Hypothalamus (tissue), 51 donors: ENCODE measurements at places on chromosomes 16 and 17.

DNA sequence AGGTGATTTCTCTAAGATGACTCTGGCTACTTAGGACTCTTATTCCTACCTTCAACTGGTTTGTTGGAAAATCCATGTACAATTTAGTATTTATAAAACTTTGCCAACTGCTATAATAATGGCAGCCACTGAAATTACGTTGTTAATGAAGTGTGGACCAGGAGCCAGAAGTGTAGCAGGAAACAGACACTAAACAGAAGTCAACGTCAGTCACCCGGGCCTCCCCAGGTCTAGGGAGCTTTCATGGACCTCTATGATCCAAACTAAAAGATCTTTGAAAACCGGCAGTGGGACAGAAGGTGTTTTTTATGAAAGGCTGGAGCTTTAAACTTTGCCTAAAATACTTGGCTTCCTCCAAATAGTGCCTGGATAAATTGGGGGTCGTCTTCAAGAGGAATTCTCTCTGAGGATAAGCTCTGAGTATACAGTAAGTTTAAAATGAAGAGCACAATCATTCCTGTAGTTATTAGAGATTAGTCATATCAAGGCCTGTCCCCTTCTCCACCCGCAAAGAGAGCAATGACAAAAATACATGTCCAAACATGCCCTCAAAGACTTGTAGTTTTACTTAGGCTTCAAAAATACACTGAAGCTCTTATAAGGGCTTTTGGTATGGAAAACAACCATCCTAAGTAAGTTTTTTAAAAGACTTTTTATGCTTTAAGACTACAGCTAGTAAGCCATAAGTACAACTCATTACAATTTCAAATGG, 34.6 kb downstream of the DCUN1D3 start:
- DNase-seq, result no peak

- no peak for DNase-seq
Measured at GRCh38 chr16:27332105-27332504, 18.3 kb downstream of the IL4R start.

DNA sequence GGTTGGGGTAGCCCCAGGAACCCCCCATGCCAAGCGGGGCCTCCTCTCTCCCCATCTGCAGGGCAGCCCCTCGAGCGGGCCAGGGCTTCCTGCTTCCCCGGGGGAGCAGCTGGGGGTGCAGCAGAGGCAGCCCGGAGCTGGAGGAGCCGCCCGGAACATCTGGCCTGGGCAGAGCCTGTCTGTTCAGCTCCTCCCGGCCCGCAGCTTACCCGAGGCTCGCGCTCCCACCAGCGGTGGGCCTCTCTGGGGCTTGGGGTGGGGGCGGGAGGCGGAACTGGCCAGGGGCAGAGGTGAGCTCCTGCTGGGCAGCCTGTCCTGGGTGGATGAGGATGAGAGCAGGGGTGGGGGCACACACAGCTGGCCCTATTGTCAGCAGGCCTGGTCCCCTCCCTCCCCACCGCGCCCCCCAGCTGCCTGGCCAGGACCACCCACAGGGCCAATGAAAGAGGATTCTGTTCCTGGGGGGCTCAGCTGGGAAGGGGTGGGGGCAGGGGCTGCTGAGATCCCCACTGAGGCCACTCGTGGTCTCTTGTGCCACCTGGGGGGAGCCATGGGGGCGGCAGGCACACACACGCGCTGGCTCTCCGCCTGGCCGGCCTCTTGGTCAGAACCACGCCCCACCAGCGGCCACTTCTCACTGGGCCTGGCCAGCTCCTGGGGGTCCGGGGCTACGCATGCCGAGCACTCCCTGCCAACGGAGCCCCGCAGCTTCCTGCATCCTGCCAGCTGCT, 34.7 kb downstream of the BAHCC1 start:
- peak; percentile 38 for DNase-seq

- DNase-seq, result no peak
Measured at GRCh38 chr17:4721203-4722135, 9.8 kb upstream of the MED11 start.

DNA sequence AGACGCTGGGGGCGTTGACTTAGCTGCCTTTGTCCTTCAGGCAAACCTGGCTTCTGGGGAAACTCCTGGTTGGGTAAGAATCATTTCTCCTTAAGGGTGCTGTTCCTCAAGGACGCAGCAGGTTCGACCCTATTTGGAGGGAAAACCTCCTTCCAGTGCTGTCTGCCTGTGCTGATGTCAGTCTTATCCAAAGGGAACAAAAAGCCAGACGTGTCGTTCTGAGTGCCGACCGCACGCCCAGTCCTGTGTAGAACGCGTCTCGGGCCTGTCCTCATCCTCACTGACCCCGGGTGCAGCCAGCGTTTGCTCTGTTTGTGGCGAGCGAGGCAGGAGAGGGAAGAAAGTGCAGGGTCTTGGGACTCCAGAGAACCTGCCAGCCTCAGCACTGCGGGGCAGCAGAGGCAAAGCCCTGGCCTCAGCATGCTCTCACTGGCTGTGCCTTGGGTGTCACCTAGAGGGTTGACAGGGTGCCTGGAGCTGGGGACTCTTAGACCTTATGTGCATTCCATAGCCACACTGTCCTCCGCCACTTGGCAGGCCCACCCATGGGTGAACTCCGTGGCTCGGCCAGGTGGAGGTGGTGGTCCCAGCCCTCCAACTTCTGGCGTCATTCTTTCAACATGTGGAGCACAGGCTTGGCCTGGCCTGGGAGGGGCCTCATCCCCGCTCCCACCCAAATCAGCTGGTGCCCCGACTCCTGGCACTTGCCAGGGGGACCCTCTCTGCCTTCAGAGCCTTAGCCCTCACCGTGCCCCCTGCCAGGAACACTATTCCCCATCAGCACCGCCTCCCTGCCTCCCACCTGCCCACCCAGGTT, 6.0 kb downstream of the SNN start:
- DNase-seq, result no peak

DNA sequence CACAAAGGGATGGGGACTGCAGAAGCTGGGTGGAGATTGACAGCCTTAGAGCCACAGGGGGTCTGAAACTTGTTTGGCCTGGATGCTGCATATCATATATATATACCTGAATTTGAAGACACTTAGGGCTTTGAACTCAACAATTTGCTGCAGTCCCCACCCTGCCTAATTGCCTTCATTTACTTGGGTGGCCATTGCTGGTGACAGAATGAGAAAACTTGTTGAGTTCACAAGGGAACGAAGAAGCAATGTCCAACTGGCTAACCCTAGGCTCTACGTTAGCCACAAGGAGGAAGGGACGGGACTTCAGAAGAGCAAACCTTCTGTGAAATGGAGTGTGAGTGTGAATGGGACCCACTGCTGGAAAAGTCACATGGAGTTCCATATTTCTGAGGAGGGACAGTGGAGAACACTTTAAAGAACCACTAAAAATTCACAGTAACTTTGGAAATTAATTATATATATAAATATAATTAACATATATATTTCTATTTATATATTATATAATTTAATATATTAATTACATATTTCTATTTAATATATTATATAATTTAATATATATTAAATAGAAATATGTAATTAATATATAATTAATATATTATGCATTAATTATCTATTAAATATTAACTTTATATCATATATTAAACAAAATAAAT, 215.3 kb upstream of the SOX9 start:
- DNase-seq, result no peak

GRCh38 chr16:63067141-63067540, 1030.9 kb upstream of the CDH8 start:
- DNase-seq, result no peak

DNA sequence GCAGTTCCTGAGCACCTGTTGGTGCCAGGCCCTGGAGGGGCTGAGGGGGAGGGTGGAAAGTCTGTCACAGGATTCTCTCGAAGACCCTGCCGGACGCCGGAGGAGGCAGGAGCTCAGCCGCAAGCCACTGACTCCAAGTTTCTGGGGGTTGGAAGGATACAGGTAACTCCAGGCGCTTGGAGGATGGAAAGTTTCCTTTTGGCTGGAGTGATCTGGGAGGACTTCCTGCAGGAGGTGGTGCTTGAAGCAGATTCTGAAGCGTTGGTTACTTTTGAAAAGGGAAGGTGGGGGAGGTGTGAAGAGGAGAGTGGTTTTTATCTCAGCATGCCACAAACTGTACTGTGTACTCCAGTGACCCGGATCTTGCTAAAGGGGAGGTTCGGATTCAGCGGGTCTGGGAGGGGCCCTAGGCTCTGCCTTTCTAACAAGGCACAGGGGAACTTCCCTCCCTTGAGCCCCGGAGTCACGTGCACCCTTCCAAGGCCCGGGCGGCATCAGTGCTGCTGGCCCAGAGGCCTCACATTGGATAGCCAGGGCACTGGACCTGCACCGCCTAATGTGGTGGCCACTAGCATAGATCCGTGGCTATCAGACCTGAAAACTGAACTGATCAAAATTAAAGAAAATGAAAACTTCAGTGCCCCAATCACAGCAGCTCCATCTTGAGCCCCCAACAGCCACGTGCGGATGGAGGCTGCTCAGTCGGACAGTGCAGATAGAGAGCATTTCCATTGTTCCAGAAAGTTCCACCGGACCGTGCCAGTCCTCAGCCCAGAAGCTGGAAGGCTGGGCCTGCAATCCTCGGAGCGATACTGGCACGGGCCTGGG, 42.2 kb upstream of the GSE1 start:
- DNase-seq, result no peak

DNA sequence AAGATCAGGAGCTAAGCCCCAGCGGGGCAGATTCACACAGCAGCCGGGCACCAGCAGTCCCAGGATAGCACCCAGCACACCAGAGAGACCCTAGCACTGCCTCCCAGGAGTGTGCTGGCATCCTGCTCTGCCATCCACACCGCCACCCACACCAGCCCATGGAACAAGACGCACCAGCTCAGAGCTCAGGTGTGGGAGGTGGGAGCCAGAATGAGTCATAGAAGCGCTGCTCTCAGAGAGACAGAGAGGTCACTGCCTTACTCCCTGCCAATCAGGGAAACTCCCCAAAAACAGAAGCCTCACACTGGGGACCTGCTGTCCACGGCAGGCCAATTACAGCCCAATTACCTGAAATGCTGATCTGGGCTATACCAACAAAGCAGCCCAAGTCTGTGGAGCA, 64.9 kb downstream of the CDYL2 start:
- DNase-seq, result no peak
